ENCODE measurements at places on chromosomes 11 and 22. TPM values are rescaled to one million over a fixed set of nuclear protein-coding genes. Genes with fewer than 3 reads are reported as not detected.

GRAP2 gene
- 0.24 TPM for total RNA-seq

OR52I2 gene
- not detected for total RNA-seq

MPEG1 gene
- total RNA-seq: not detected

MFRP gene
- not detected for total RNA-seq

TRIM29 gene
- total RNA-seq: 207 TPM

MISFA gene
- 4.9 TPM for total RNA-seq

PGM2L1 gene
- total RNA-seq: 10.3 TPM

REXO2 gene
- 166 TPM for total RNA-seq

OR5P2 gene
- 0.26 TPM for total RNA-seq

TTLL1 gene
- total RNA-seq: 16.9 TPM

WNT11 gene
- 18.2 TPM for total RNA-seq

CLTCL1 gene
- total RNA-seq: 11.6 TPM

DNA sequence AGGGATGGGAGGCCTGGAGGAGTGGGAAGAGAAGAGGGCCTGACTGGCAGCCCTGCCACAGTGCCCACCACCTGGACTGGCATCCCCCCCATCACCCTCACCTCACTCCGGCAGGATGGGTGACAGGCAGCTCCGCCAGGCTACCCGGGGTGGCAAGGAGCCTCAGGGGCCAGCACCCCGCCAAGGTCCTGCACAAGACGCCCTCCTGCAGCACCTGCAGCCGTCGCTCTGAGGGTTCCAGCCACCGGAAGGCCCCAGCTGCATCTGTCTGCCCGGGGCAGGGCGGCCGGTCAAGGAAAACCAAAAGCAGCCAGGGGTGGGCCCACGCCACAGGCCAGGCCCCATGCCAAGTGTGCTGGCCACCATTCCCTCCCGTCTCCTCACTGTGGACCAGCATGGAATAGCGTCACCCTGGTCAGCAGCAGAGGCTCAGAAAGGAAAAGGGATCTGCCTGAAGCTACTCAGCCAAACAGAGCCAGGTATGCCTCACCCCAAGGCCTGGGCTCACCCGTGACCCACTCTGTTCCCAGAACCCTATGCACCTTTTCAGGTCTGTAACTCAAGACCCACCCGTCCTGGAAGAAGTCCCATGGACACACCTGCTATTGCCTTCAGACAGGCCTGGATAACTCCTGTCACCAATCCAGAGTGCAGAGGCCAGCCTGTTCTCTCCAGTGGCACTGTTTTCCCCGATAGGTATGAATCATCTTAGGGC is 7.0 kb downstream of the RHBDD3 start:
- no peaks in the 10 kb centered on the region for H3K27me3 ChIP-seq
- H3K27ac ChIP-seq: no peak overlapping the region
- no peaks in the 10 kb centered on the region for H3K36me3 ChIP-seq
- DNase-seq: no peak

DNA sequence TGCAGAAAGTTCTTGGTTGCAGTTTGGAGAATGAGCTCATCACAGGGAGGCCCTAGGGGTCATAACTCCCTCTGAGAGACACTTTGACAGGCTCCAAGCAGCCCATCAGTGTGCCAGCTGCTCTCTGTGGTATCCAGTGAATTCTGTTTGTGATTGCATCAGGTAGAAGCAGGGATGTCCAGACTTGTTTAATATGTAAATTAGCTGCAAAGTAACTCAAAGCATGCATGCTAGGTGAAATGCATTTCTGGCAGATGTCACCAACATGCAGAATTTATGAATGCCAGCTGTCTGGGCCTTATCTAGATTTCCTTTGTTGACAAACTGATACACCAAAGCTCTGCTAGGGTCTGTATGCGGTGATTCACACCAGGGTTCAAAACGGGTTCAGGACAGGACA is 123.6 kb upstream of the MTNR1B start:
- H3K27me3 ChIP-seq: peaks cover 5% of the 10 kb centered on the region
- H3K4me3 ChIP-seq: peak overlapping the region; percentile 30
- H3K4me1 ChIP-seq: peaks cover 47% of the 10 kb centered on the region
- peaks cover 36% of the 10 kb centered on the region for H3K36me3 ChIP-seq

- peaks cover 4% of the 10 kb centered on the region for H3K4me1 ChIP-seq
- H3K27me3 ChIP-seq: peaks cover 79% of the 10 kb centered on the region
- H3K27ac ChIP-seq: no peak overlapping the region
These were observed 25.2 kb downstream of the NRXN2 start for GRCh38 chr11:64697663-64698375.

GRCh38 chr11:100927579-100927978 is 202.0 kb downstream of the PGR start:
- no peak overlapping the region for H3K4me3 ChIP-seq
- H3K27me3 ChIP-seq: no peaks in the 10 kb centered on the region
- H3K36me3 ChIP-seq: no peaks in the 10 kb centered on the region
- no peak for DNase-seq

GRCh38 chr22:49833340-49834007 is 5.8 kb upstream of the BRD1 start:
- H3K27ac ChIP-seq: peak overlapping the region; percentile 99
- H3K4me1 ChIP-seq: peaks cover 4% of the 10 kb centered on the region
- peaks cover 18% of the 10 kb centered on the region for H3K27me3 ChIP-seq
- DNase-seq: no peak
- no peaks in the 10 kb centered on the region for H3K36me3 ChIP-seq

- no peak overlapping the region for H3K27ac ChIP-seq
- H3K27me3 ChIP-seq: peaks cover 20% of the 10 kb centered on the region
- DNase-seq: peak; percentile 44
- no peak overlapping the region for H3K4me3 ChIP-seq
These were observed 497.1 kb downstream of the BRD1 start for GRCh38 chr22:49330421-49331222.

DNA sequence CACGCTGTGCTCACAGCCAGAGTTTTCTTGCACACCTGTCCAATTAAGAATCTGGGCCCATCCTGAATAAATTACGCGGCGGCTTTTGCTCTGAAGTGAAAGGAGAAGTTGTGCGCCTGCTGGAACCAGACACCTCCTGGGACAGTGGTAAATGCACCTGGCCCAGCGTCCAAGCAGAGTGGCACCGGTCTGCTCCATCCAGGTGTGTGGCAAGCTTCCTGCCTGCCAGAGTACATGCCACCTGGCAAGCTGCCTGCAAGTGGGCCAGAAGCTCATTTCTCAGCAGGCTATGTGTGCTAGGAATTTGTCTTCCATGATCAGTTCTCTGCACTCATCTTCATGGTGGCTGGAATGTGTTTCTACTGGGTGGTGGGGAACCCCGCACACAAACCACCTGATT is 660.6 kb downstream of the ETS1 start:
- no peaks in the 10 kb centered on the region for H3K27me3 ChIP-seq
- H3K4me1 ChIP-seq: peaks cover 4% of the 10 kb centered on the region
- no peak overlapping the region for H3K27ac ChIP-seq
- H3K36me3 ChIP-seq: no peaks in the 10 kb centered on the region
- no peak overlapping the region for H3K4me3 ChIP-seq

GRCh38 chr22:45870011-45870410 is 107.0 kb downstream of the WNT7B start:
- peaks cover 4% of the 10 kb centered on the region for H3K36me3 ChIP-seq
- H3K27ac ChIP-seq: no peak overlapping the region
- peaks cover 14% of the 10 kb centered on the region for H3K4me1 ChIP-seq
- no peak overlapping the region for H3K4me3 ChIP-seq
- H3K27me3 ChIP-seq: peaks cover 42% of the 10 kb centered on the region

GRCh38 chr11:85540181-85540580 is 87.0 kb downstream of the DLG2 start:
- no peak overlapping the region for H3K4me3 ChIP-seq
- H3K4me1 ChIP-seq: no peaks in the 10 kb centered on the region
- no peak overlapping the region for H3K27ac ChIP-seq
- H3K36me3 ChIP-seq: no peaks in the 10 kb centered on the region
- H3K27me3 ChIP-seq: peaks cover 4% of the 10 kb centered on the region

DNA sequence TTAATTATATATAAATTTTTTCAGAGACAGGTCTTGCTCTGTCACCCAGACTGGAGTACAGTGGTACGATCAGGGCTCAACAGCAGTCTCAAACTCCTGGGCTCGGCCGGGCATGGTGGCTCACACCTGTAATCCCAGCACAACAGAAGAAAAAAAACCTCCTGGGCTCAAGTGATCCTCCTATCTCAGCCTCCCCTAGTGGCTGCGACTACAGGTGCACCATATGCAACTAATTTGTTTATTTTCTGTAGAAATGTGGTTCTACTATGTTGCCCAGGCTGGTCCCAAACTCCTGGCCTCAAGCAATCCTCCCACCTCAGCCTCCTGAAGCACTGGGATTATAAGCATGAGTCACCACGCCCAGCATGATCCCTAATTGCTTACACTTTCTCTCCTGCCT is 56.1 kb upstream of the SLC35C1 start:
- peaks cover 27% of the 10 kb centered on the region for H3K27me3 ChIP-seq
- H3K27ac ChIP-seq: no peak overlapping the region
- H3K36me3 ChIP-seq: no peaks in the 10 kb centered on the region
- peaks cover 14% of the 10 kb centered on the region for H3K4me1 ChIP-seq
- H3K4me3 ChIP-seq: no peak overlapping the region

DNA sequence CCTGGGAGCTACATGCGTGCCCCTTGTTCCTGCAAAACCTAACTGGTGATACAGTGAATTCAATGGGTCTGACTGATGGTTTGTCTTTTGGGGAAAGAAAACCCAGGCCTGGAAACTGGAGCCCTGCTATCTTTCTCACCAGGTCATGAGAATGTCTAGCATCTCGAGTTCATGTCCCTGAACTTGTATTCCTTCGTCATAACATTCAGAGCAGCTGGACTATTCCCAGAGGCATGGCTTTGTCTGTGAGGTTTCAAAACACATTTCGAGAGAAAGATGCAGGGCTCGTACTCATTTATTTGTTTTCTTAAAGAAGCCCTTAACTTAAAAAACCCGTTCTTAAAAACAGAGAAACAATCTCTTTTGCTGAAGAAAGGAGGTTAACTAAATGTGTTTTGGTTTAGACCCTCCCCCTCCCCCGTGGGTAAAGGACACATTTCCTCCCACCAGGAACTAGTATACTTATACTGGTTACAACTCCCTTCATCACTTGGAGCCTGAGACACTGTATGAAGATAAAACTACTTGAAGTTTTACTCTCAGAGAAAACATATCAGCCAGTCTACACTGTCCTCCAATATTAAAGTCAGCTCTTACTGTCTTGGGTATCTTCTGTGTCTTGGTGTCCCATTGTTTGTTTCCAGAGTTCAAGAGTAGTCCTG is 43.2 kb downstream of the ME3 start:
- peaks cover 8% of the 10 kb centered on the region for H3K4me1 ChIP-seq
- no peak for DNase-seq
- H3K36me3 ChIP-seq: no peaks in the 10 kb centered on the region

DNA sequence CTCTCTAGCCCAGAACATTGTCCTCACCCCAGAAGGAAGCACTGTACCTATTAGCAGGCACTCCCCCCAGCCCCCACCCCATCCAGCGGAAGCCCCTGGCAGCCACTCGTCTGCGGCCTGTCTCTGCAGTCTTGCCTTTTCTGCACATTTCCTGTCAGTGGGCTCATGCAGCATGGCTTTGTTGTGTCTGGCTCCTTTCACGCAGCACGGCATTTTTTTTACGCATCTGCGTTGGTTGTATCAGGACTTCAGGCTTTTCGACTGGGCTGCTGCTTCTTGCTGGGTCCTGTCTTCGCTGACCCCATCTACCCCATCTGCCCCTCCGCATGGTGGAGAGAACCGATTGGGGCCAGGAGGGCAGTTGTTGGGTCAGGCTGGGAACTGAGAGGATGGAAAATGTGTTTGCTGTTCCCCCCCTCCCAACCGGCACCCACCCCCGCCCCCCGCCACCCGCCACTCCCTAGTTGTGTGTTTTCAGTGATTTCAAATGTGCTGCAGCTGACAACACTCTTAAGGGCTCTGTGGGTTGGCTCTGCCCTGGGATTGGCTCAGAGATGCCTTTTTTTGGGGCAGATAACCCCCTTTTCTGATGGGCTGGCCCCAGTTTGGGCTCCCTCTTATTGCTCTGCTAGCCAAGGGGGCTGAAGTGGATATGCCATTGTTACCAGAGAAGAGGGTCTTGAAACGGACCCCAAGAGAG is 110.0 kb downstream of the KIAA1671 start:
- H3K4me3 ChIP-seq: no peak overlapping the region
- no peaks in the 10 kb centered on the region for H3K27me3 ChIP-seq
- H3K36me3 ChIP-seq: no peaks in the 10 kb centered on the region
- H3K4me1 ChIP-seq: peaks cover 6% of the 10 kb centered on the region
- H3K27ac ChIP-seq: no peak overlapping the region

GRCh38 chr22:29719899-29720645 is at the start of gene CABP7:
Gene CABP7, plus strand, starts transcription at chr22:29720003. Its CDS starts 422 bp downstream, at chr22:29720425.
- H3K4me3 ChIP-seq: peak within 1 kb of the TSS; percentile 73
- DNase-seq: no peak
- H3K27me3 ChIP-seq: peaks cover 70% of the 10 kb centered on the region
- no peaks in the 10 kb centered on the region for H3K36me3 ChIP-seq

DNA sequence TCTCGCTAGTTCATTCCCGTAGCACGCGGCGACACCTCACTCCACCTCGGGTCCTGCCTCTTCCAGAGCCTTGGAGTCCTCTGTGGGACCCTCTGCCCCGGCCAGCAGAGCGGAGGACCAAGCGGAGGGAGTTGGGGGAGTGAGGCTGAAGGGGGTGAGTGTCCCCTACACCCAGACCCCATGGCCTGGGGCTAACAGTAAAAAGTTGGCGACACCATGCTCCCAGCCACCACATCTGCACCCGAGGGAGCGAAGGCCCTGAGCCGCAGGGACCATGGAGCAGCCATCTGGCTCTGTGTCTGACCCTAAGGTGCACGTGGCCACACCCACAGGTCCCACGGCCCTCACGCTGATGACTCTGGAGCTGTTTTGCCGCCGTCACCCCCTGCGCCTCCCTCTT is 293.8 kb downstream of the BRD1 start:
- no peaks in the 10 kb centered on the region for H3K36me3 ChIP-seq
- no peak for DNase-seq
- H3K27ac ChIP-seq: no peak overlapping the region
- peaks cover 10% of the 10 kb centered on the region for H3K4me1 ChIP-seq

- H3K4me1 ChIP-seq: peaks cover 4% of the 10 kb centered on the region
- H3K27me3 ChIP-seq: peaks cover 80% of the 10 kb centered on the region
- peak within 1 kb of the TSS; percentile 90 for H3K4me3 ChIP-seq
- peak; percentile 82 for DNase-seq
- no peaks in the 10 kb centered on the region for H3K36me3 ChIP-seq
- H3K27ac ChIP-seq: peak within 1 kb of the TSS; percentile 63
These were observed at the start of gene GLB1L2 for GRCh38 chr11:134331354-134332188. Gene GLB1L2, plus strand, starts transcription at chr11:134331988. Its CDS starts 74 bp downstream, at chr11:134332062.

- peak; percentile 70 for DNase-seq
- H3K4me3 ChIP-seq: no peak overlapping the region
- H3K27ac ChIP-seq: no peak overlapping the region
- no peaks in the 10 kb centered on the region for H3K27me3 ChIP-seq
- H3K36me3 ChIP-seq: no peaks in the 10 kb centered on the region
These were observed 79.1 kb upstream of the KCNQ1OT1 start for GRCh38 chr11:2778630-2779498.

GRCh38 chr11:122979103-122979814 is 2.4 kb downstream of the BSX start:
- peaks cover 19% of the 10 kb centered on the region for H3K4me1 ChIP-seq
- no peak for DNase-seq
- no peaks in the 10 kb centered on the region for H3K36me3 ChIP-seq
- H3K27ac ChIP-seq: no peak overlapping the region

GRCh38 chr11:94131718-94132115 is 3.1 kb downstream of the PANX1 start:
- H3K4me3 ChIP-seq: no peak overlapping the region
- no peaks in the 10 kb centered on the region for H3K27me3 ChIP-seq
- H3K4me1 ChIP-seq: peaks cover 37% of the 10 kb centered on the region
- H3K27ac ChIP-seq: no peak overlapping the region

- H3K4me3 ChIP-seq: no peak overlapping the region
- no peaks in the 10 kb centered on the region for H3K36me3 ChIP-seq
- H3K4me1 ChIP-seq: peaks cover 16% of the 10 kb centered on the region
- peak overlapping the region; percentile 74 for H3K27ac ChIP-seq
- H3K27me3 ChIP-seq: no peaks in the 10 kb centered on the region
These were observed 9.8 kb upstream of the TSSC4 start for GRCh38 chr11:2390725-2391151.

GRCh38 chr11:65112546-65113360 is 1.1 kb downstream of the TM7SF2 start:
- H3K4me1 ChIP-seq: peaks cover 21% of the 10 kb centered on the region
- H3K27me3 ChIP-seq: peaks cover 7% of the 10 kb centered on the region
- DNase-seq: no peak
- peak overlapping the region; percentile 91 for H3K27ac ChIP-seq

Measured in type B pancreatic cell (in vitro differentiated cells).